ENCODE measurements at places on chromosomes 4 and X. TPM values are rescaled to one million over a fixed set of nuclear protein-coding genes. Genes with fewer than 3 reads are reported as not detected.

The SLC10A4 gene
- not detected for total RNA-seq

The HAUS3 gene
- 9.7 TPM for total RNA-seq

The RTL3 gene
- under 0.01 TPM for total RNA-seq

The CAPN6 gene
- not detected for total RNA-seq

The KIAA0232 gene
- total RNA-seq, result 25.0 TPM

The CLGN gene
- total RNA-seq, result 0.72 TPM

The PCDH19 gene
- 0.59 TPM for total RNA-seq

The IGSF1 gene
- total RNA-seq, result 0.29 TPM
